ENCODE measurements at places on chromosomes 12 and 14.

- no peak for DNase-seq
Measured at GRCh38 chr14:37623426-37623951, 28.1 kb downstream of the TTC6 start.

GRCh38 chr12:121748571-121749265, 36.2 kb downstream of the TMEM120B start:
- no peak for DNase-seq

DNA sequence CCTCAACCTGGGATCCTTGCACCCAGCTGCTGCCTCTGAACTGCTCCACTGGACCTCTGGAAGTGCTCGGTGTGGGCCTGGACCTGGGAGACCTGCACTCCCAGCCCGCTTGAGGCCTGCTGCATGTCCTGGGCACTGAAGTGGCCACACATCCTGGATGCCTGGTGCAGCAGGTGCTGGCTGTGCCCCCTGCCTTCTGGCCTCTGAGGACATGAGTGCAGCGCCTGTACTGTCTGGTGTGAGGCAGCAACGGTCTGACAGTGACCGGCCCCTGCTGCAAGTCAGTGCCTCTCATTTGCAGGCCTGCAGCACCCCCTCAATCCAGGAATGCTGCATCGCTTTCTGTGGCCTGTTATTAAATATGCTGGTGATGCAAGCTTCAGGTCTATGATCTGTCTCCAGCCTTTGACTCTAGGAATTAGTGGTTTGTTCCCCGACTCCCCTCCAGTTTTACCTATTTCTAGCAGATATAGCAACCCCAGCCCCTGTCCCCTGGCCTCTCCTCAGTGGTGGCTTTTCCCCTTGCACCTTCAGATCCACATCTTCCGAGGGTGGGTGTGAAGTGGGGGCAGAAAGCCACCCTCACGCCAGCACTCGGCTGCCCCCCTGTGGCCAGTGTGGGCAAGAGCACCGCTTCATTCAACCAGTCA, 3.6 kb downstream of the SMIM41 start:
- peak; percentile 51 for DNase-seq

GRCh38 chr12:12007001-12007712, 63.6 kb upstream of the BCL2L14 start:
- peak; percentile 48 for DNase-seq

GRCh38 chr12:80813820-80814219, 97.1 kb downstream of the MYF5 start:
- no peak for DNase-seq

GRCh38 chr12:114396869-114397719, 8.8 kb downstream of the TBX5 start:
- no peak for DNase-seq

DNA sequence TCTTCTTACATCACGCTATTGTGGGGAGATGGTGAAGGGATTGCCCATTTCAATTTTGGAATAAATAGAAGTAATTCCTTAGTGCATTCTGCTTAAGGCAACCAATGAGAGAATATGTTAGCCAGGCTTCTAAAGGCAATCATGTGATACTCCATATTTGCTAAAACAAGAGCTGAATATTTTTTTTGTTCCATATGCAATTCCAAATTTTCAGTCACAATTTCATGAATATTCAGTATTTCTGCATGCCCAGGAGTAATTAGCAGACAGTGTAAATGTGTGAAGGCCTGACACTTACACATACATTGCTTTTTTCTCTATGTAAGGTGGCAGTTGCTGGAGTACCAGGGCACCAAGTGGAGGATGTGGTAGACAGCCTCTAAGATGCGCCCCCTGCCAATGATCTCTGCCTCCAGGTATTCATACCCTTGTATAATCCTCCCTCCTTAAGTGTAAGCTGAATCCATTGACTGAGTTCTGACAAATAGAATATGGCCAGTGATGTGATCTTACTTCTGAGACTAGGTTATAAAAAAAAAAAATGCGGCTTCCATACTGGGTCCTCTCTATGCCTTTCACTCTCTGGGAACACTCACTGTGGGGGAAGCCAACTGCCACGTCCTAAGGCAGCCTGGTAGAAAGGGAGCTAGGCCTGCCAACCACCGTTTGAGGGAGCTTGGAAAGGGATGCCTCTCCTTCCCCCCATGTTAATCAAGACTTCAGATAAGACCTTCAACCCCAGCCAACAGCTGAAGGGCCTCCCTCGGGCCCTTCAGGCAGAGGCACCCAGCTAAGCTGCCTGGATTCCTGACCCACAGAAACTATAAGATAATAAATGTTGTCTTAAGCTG, 62.7 kb upstream of the PTGR2 start:
- no peak for DNase-seq

GRCh38 chr14:24794644-24795305, 160.8 kb upstream of the GZMB start:
- no peak for DNase-seq

DNA sequence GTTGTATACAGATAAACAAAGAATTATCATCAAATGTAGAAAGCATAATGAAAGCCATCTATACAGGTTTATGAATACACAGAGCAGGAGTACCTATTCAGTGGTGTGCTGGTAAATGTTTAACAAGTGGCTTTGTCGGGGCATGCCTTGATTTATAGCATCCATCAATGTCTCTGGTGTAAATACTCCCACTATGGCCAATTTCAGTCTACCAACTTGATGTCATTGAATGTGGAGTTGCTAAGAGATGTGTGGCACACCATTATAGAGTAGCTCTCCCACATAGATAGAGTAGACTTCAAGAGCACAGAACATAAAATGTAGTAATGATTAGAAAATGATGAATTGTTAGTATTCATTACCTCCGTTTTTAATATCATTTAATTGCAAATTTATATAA, 9.3 kb downstream of the GRIP1 start:
- DNase-seq, result no peak

DNA sequence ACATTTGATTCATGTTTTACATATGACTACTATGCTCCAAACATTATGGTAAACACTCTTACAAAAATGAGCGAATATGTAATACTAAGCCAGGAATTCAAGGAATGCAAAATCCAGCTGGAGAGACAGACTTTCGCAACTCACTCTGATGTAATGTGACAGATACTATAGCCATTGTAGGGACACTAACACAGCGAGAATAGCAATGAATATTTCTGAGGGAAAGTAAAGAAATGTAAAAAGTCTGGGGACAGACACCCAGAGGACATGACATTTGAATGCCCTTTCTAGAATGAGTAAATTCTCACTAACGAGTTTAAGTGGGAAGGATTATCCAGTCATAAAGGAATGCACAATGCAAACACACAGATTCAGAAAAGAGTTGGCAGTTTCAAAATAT, 121.9 kb downstream of the PIK3C2G start:
- DNase-seq, result no peak

GRCh38 chr14:55138091-55138490, 9.0 kb downstream of the LGALS3 start:
- DNase-seq, result no peak

DNA sequence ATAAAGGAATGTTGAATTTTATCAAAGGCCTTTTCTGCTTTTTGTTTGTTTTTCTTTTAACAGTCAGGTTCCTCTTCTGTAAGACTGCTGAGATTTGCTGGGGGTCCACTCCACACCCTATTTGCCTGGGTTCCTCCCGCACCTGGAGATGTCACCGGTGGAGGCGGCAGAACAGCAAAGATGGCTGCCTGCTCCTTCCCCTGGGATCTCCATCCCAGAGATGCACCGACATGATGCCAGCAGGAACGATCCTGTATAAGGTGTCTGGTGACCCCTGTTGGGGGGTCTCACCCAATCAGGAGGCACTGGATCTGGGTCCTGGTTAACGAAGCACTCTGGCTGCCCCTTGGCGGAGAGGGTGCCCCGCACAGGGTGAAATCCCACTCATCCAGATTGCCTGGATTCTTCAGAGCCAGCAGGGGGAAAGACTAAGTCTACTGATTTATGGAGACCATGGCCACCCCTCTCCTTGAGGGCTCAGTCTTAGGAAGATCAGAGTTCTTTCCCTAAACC, 244.0 kb upstream of the MDGA2 start:
- DNase-seq, result no peak

DNA sequence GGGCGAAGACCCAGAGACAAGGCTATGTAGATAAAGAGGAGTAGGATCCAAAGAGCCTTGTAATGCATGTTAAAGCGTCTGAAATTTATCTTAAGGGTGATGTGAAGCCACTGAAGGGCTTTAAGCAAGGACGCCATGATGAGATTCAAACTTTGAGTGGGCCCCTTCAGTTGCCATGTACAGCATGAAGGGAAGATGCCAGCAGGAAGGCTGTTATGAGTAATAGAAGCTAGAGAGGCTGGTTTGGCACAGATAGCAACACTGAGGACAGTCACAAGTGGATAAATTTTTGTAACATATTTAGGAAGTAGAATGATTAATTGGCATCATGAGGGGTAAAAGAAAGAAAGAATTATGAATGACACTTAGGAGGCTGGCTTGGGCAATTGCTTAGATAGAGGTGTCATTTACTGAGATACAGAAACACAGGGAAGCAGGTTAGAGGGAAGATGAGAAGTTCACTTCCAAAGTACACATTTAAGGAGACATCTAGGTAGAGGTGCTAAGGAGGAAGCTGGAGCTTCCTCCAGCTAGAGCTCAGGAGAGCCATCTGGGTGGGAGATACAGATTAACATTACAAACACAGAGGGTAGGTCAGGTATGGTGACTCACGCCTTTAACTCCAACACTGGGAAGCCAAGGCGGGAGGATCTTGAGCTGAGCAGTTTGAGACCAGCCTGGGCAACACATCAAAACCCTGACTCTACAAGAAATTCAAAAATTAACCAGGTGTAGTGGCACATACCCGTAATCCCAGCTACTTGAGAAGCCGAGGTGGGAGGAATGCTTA, 13.7 kb downstream of the ATG2B start:
- DNase-seq, result no peak

- no peak for DNase-seq
Measured at GRCh38 chr14:39665075-39665475, 232.8 kb upstream of the FBXO33 start.

DNA sequence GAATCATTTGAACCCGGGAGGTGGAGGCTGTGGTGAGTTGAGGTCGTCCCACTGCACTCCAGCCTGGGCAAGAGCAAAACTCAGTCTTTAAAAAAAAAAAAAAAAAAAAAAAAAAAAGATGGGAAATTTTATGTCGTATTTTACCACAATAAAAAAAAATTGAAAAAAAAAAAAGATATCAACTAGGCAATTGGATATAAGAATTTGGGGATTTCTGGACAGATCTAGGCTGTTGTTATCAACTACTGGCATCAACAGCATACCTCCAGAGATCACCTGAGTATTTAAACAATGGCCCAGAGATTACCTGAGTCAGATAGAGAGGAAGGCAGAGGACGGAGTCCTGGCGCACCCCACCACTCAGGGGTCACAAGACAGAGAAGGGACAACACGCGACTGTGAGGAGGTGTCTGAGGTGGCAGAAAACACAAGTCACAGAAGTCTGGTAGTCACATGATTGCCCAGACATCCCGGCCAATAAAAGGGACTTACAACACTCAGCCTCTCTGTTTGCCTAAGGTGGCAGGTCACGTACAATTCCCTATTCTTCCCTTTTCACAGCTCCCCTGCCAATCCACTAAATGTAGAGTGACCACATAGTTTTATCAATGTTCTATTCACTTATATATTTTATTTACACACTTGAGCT, 1.8 kb downstream of the SPRING1 start:
- DNase-seq, result no peak

- DNase-seq, result no peak
Measured at GRCh38 chr14:50985859-50986331, 41.6 kb upstream of the PYGL start.

DNA sequence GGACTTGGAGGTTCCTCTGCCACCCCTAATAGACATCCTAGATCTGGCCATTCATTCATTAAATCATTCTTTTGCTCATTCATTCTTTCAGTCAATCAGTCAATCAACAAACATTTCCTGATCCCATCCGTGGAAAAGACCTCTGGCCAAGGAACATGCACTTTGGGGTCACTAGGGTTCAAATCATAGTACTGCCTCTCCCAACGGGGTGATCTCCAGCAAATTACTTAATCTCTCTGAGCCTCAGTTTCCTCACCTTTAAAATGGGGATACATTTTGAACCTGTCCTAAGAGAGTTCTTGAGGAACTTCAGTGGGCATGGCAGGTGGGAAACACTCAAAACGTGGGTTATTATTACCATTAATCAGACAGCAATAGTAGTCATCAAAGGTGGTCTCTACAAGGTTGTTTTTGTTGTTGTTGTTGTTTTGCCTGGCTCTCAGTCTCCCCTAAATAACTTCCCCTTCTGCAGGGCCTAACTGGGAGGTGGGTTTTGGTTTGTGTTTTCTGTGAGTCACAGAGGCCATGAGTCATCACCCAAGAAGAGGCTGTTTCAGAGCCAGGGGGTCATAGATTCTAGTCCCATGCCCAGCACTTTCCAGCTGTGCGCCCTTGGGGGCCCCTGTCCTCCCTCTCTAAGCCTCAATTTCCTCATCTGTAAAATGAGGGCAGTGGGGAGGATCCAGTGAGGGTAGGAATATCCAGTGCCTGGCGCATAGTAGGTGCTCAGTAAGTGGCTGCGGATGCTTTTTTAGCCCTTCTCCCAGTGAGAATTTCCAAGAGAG, 16.9 kb upstream of the FAM222A start:
- DNase-seq, result no peak

GRCh38 chr12:47770086-47770726, 2.8 kb upstream of the SLC48A1 start:
- DNase-seq, result no peak

DNA sequence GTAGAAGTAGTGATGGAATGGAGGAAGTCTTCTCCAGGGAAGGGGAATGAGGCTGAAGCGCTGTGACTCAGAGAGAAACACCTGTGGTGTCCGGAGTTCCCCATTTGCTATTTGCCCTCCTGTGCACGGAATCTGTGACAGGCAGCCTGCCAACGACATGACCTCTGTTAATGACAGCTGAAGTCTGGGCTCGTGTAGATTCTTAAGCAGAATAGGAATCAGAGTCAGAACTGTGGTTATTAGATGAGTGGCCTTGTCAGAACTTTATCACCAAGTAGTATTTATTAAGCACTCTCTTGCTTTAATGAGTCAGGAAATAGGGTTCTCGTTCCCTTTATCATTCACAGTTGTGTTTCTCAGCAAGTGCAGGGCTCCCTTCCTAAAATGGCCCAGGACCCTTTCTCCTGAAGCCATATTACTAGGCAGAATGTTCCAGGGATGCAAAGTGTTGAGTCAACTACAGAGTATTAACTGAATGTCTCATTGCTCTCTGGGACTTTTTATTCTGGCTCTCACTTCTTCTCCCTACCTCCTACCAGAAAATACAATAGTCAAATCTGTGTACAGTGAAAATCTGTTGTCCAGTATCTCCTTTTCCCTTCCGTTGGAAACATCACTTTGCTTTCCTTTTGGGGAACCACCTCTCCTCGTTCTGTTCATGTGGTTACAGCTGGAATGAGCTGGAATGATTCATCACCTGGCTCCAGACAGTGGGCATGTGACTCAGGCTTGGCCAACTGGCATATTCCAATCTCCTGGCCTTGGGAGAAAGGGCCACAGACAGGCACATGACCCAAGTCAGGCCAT, 77.8 kb upstream of the MAX start:
- no peak for DNase-seq

- DNase-seq, result no peak
Measured at GRCh38 chr12:54857406-54857805, 3.1 kb downstream of the MUCL1 start.

DNA sequence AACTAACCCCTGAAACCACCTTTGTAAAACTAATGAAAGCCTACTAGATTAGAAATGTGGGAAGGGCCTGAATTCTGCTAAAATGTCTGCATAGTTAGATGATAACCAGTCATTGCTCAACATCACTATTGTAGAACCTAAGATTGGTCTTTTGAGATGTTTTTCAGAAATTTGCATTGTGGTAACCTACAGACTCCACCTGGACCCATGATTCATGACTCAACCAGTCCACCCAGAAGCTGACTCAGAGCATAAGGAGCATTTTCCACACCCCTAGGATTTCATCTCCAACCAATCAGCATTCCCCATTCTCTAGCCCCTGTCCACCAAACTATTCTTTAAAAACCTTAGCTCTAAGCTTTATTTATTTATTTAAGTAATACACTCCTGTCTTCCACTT, 30.4 kb upstream of the CHGA start:
- DNase-seq, result no peak
